Lower lobe of right lung (tissue), 2 donors: ENCODE measurements at places on chromosomes 5 and 9.

DNA sequence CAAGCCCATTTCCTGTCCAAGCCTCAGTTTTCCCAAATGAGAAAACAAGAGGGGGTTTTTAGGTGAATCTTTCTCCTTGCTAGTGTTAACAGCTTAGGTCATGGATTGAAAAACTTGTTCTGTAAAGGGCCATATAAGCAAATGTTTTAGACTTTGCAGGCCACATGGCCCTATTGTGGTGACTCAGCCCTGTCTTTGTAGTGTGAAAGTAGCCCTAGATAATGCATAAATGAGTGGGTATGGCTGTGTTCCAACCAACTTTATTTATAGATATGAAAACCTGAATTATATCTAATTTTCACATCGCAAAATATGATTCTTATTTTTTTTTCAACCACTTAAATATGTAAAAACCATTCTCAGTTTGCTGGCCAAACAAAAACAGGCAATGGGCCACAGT, 6.9 kb upstream of the BARX1 start:
- DNase-seq = no peak

- DNase-seq = no peak
Measured at GRCh38 chr5:72511774-72512592, 4.8 kb upstream of the ZNF366 start.

DNA sequence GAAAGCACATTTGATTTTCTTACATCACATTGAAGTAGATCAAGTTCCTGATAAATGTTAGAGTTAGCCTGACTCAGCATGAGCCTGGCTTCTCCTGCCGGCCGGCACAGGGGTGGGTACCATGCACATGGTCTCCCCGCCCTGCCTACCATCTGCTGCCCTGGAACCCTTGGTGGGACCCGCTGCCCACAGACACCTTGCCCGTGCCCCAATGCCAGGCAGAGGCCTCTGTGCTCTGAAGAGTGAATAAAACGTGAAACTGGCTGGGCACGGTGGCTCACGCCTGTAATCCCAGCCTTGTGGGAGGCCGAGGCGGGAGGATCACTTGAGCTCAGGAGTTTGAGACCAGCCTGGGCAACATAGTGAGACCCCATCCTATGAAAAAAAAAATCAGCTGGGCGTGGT, 17.3 kb downstream of the EXD3 start:
- no peak for DNase-seq

DNA sequence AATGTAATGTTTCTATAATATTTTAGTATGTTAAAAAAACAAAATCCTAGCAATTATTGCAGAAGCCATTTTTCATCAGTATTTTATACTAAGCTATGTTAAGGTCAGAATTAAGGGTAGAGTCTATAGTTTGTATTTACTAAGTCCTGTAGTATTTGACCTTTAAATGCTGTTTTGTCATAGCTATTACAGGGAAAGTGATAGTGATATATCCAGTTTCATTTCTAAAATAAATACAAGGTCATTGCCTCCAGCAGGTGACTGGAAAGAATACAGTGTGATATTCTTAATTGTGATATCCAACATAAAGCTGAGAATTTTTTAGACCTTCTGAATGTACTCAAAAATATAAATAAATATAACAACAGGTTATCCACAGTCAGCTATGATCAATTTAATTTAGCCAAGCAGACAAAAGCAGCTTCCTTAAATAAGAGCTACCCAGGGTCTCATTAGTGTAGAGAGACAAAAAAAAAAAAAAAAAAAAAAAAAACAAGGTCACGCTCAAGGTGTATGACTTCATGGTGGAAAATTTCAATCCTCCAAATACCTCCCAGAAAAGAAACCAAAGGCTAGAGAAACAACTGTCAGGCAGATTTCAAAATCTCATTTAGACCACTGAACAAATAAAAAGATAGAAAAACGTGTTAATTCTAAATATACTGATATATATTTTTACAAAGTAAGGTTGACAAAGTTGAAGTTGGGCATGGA, 278.7 kb downstream of the HCN1 start:
- no peak for DNase-seq

DNA sequence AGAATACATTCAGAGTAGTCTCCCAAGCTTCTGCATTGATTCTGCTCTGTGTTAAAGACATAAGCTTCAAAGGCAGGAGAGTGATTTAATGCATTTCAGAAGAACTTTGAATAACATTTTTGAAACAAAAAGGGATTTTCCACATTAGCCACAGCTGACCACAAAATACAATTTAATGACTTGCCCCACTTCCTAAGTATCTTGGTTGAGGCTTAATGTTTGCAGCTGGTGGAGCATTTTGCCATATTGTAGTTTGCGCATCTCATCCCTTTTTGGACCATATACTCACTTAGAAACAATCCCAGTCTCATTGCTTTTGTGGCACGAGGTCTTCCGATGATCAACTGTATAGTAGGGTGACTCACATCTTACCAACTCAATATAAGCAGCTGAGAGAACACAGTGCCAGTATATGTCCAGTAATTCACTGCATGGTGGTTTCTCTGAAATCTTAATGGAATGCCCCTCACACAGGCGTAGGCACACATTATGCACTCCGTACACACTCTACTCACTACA, 455.8 kb upstream of the PTGER4 start:
- no peak for DNase-seq

DNA sequence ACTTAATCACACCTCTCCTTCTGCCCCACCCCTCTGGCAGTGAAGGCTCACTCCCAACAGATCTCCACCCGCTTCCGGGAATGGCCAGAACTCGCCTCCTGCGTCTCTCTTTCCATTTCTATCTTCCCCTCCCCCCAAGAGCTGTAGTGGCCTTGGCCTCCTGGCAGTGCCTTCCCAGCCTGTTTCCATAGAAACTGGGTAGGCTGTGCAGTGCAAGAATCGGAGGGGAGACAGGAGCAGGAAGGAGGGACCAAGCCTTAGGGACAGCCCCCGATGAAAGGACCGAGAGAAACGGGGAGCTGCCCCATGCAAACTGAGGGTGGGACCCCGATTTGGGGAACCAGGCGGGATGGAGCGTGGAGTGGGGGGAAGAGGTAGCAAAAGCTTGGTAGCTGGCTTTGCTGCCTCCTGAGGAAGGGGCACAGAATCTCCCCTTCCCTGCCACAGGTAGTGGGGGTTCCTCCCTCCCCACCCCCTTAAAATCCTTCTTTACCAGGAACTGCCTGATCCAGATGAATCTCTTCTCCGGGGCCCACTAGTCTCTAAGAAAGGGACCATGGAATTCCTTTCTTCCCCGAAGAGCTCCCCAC, 4.5 kb upstream of the PCDH1 start:
- no peak for DNase-seq

DNA sequence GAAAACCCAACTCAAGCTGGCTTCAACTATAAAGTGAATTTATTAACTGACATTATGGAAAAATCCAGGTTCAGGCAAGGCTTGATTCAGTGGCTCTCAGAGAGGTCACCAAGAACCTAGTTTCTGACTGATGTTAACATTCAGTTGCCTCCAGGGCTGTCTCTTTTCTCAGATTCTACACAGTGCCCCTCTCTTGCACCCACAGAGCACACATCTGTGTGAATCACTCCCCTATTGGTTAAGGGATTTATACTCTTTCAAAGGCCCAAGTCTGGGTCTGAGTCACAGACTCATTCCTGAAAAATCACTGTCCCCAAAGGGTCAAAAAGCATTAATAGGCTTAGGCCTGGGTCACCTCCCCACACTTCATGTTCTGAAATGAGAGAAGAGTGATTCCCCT, 6.2 kb upstream of the HAVCR2 start:
- no peak for DNase-seq

- no peak for DNase-seq
Measured at GRCh38 chr5:167304834-167305469, 986.5 kb upstream of the WWC1 start.
